ENCODE measurements at places on chromosomes 1 and 21.

- H3K27me3 ChIP-seq, result no peaks in the 10 kb centered on the region
- peaks cover 43% of the 10 kb centered on the region for H3K4me1 ChIP-seq
- no peaks in the 10 kb centered on the region for H3K36me3 ChIP-seq
- no peak overlapping the region for H3K4me3 ChIP-seq
These were observed 359.2 kb downstream of the RRAGC start for GRCh38 chr1:38500352-38500751.

GRCh38 chr1:3584915-3585314, 26.4 kb downstream of the MEGF6 start:
- no peak overlapping the region for H3K4me3 ChIP-seq
- H3K36me3 ChIP-seq, result no peaks in the 10 kb centered on the region
- H3K4me1 ChIP-seq, result peaks cover 10% of the 10 kb centered on the region

DNA sequence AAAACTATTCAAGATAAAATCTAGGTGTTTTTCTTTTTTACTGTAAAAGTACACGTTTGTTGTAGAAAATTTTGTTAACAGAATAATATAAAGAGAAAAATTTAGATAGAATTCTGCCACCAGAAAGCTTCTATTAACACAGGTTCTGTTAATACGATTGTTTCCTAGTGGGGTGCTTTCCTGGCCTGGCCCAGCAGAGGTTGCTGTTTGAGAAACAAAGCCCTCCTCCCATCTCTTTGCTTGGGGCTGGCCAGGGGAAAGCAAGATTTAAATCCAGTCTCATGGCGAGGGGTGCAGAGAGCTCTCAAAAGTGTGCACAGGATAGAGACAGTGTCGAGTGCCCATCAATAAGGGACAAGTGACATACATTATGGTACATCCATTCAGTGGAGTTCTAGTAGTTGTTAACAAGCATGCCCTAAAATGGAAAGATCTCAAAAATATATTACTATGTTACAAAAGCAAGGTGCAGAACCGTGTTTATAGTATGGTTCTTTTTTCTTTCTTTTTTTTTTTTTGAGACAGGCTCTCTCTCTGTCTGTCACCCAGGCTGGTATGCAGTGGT, 14.6 kb upstream of the ACBD3 start:
- H3K4me1 ChIP-seq, result peaks cover 7% of the 10 kb centered on the region
- no peak overlapping the region for H3K4me3 ChIP-seq
- peak; percentile 49 for DNase-seq

- no peak overlapping the region for H3K4me3 ChIP-seq
- no peaks in the 10 kb centered on the region for H3K4me1 ChIP-seq
- H3K27ac ChIP-seq, result no peak overlapping the region
These were observed 11.1 kb downstream of the SELE start for GRCh38 chr1:169722779-169723178.

- no peaks in the 10 kb centered on the region for H3K36me3 ChIP-seq
- H3K4me1 ChIP-seq, result peaks cover 6% of the 10 kb centered on the region
- DNase-seq, result peak; percentile 31
- H3K27ac ChIP-seq, result peak overlapping the region; percentile 41
These were observed 936 bp downstream of the PAQR6 start for GRCh38 chr1:156246781-156247459.

- H3K36me3 ChIP-seq, result no peaks in the 10 kb centered on the region
- no peak for DNase-seq
These were observed 51.7 kb upstream of the PALMD start for GRCh38 chr1:99594205-99594604.

DNA sequence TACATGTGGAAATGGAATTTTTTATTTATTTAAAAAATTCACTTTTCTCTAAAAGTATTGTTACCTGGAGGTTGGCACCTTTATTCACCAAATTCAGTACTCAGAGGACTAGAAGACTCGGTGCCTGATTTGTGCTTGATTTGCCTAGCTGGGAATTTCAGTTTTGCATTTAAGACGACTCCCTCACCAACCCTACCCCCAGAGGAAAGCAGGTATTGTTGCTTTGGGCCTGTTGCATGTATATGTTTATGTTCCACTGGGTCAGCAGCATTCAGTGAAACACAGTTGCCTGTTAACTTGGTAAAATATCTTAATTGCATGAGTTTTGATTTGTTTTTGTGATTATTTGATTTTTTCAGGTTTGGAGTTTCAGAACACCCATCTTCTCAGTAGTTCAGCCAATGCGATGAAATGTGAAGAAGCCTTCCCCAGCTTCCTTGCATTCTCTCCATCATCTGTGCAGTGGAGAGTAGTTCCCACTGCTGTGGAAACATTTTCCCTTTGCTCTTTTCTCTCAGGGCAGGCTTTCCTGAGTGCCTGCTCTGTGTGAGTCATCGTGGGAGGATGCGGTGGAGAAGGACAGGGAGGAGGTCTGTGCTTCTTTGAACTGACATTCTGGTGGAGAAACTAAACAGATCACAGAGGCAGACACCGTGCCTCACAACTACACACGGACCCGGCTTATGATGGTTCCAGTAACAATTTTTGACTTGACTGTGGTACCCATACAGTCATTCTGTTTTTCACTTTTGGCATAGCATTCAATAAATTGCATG, 6.4 kb downstream of the ADARB1 start:
- no peak for DNase-seq
- H3K36me3 ChIP-seq, result no peaks in the 10 kb centered on the region
- H3K27me3 ChIP-seq, result peaks cover 14% of the 10 kb centered on the region
- no peak overlapping the region for H3K27ac ChIP-seq

GRCh38 chr1:19066248-19066873, 109.9 kb upstream of the IFFO2 start:
- no peak overlapping the region for H3K4me3 ChIP-seq
- no peak for DNase-seq
- H3K36me3 ChIP-seq, result no peaks in the 10 kb centered on the region
- H3K27ac ChIP-seq, result no peak overlapping the region
- H3K4me1 ChIP-seq, result peaks cover 15% of the 10 kb centered on the region

- no peak overlapping the region for H3K27ac ChIP-seq
- no peaks in the 10 kb centered on the region for H3K27me3 ChIP-seq
- no peak for DNase-seq
- H3K36me3 ChIP-seq, result no peaks in the 10 kb centered on the region
These were observed 2.5 kb upstream of the PKNOX1 start for GRCh38 chr21:42971897-42972275.

DNA sequence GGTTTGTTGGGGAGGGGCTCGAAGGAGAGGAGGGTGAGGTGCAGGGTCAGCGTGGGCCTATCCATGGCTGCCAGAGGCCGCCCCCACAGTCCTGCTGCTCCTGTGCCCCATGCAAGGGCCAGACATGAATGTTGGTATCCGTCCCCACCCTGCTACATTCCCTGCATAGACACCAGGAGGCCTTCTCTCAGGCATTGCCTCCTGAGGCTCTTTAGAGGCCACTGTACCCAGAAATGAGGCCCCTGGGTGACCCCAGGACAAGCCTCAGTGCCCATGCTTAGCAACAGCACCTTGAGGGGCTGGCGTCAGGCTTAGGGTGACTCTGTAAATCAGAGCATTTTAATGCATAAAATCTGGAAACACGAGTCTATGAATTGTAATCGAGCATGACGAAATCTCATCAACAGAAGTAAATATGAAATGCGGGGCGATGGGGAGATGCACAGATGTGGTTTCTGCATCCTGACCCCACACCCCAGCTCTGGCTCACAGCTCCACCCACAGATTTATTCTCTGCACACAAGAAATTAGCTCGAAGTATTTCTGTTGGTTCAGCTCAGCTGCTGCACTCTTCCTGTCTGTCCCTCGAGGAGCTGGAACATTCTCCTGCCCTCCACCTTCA, 124.0 kb upstream of the CSF3R start:
- H3K4me3 ChIP-seq, result no peak overlapping the region
- no peak for DNase-seq
- no peak overlapping the region for H3K27ac ChIP-seq
- H3K36me3 ChIP-seq, result no peaks in the 10 kb centered on the region

GRCh38 chr21:24896735-24897124, 710.6 kb downstream of the MRPL39 start:
- H3K27me3 ChIP-seq, result no peaks in the 10 kb centered on the region
- no peak overlapping the region for H3K4me3 ChIP-seq
- H3K27ac ChIP-seq, result no peak overlapping the region

GRCh38 chr1:24384251-24385090, 29.1 kb downstream of the STPG1 start:
- H3K4me1 ChIP-seq, result peaks cover 11% of the 10 kb centered on the region
- H3K27me3 ChIP-seq, result no peaks in the 10 kb centered on the region
- H3K27ac ChIP-seq, result no peak overlapping the region
- no peak overlapping the region for H3K4me3 ChIP-seq

- H3K4me3 ChIP-seq, result no peak overlapping the region
- H3K27ac ChIP-seq, result no peak overlapping the region
- H3K27me3 ChIP-seq, result no peaks in the 10 kb centered on the region
- no peaks in the 10 kb centered on the region for H3K36me3 ChIP-seq
- H3K4me1 ChIP-seq, result no peaks in the 10 kb centered on the region
These were observed 9.7 kb upstream of the FOXO6 start for GRCh38 chr1:41351262-41352151.

GRCh38 chr21:30979054-30979453, 59.2 kb downstream of the KRTAP19-8 start:
- no peak overlapping the region for H3K27ac ChIP-seq
- H3K4me3 ChIP-seq, result no peak overlapping the region
- no peaks in the 10 kb centered on the region for H3K27me3 ChIP-seq
- no peak for DNase-seq

GRCh38 chr1:227889863-227890405, 57.8 kb downstream of the WNT9A start:
- no peaks in the 10 kb centered on the region for H3K27me3 ChIP-seq
- no peak for DNase-seq
- no peak overlapping the region for H3K27ac ChIP-seq
- peaks cover 29% of the 10 kb centered on the region for H3K4me1 ChIP-seq

DNA sequence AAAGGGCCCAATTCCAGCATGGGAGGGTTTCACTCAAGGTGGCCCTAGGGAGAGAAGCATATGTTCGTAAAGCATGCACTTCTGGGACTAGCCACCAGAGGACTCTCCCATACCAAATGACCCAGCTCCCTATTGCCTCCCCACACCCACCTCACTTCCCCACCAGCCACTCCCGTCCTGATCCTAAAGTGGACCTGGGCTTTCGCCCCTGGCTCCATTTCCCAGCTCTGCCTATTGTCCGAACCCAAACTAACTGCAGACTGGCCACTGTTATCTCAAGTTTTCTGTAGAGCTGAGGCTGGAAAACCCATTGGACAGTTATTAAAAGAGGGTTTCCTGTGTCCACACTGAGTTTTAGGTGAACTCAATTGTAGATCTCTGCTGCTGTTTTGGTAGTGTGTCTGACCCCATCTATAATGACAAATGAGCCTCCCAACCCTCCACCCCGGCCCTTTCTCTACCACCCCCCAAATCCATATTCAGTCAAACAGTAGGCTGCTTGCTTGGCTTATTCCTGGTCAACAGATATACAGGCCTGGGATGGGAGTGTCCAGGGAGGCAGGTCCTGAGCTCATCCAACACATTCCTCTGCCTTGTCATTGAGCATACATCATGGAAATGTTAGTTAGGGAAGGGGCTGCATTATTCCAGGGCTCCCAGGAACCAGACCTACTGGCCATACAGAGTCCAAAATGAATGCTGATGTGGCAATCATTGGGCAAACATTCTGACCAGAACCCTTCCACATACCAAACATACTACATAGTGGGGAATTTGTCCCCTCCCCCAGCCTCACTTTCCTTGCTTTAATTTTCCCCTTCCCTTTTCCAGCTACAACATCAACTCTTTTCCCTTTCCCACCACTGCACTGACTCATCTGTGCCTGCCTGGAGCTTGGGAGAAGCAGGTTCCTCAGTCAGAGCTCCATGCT, 59.2 kb downstream of the ABCA4 start:
- H3K4me1 ChIP-seq, result no peaks in the 10 kb centered on the region
- DNase-seq, result peak; percentile 77
- no peak overlapping the region for H3K4me3 ChIP-seq
- H3K27ac ChIP-seq, result no peak overlapping the region
- no peaks in the 10 kb centered on the region for H3K36me3 ChIP-seq
- H3K27me3 ChIP-seq, result peaks cover 41% of the 10 kb centered on the region

- no peak overlapping the region for H3K27ac ChIP-seq
- H3K4me3 ChIP-seq, result peak overlapping the region; percentile 61
- no peaks in the 10 kb centered on the region for H3K36me3 ChIP-seq
These were observed 1.6 kb downstream of the CRABP2 start for GRCh38 chr1:156703741-156704140.

GRCh38 chr21:34574601-34575529, 40.0 kb downstream of the RCAN1 start:
- no peaks in the 10 kb centered on the region for H3K36me3 ChIP-seq
- H3K4me1 ChIP-seq, result peaks cover 7% of the 10 kb centered on the region
- H3K27ac ChIP-seq, result no peak overlapping the region
- H3K27me3 ChIP-seq, result no peaks in the 10 kb centered on the region
- no peak overlapping the region for H3K4me3 ChIP-seq

GRCh38 chr21:33539616-33540015, 2.3 kb downstream of the GART start:
- H3K4me3 ChIP-seq, result no peak overlapping the region
- H3K27ac ChIP-seq, result no peak overlapping the region
- H3K27me3 ChIP-seq, result no peaks in the 10 kb centered on the region
- no peak for DNase-seq

GRCh38 chr1:2587860-2588571, 1.4 kb downstream of the PRXL2B start:
- no peaks in the 10 kb centered on the region for H3K27me3 ChIP-seq
- no peak for DNase-seq
- H3K4me1 ChIP-seq, result peaks cover 22% of the 10 kb centered on the region
- no peaks in the 10 kb centered on the region for H3K36me3 ChIP-seq
- no peak overlapping the region for H3K27ac ChIP-seq

DNA sequence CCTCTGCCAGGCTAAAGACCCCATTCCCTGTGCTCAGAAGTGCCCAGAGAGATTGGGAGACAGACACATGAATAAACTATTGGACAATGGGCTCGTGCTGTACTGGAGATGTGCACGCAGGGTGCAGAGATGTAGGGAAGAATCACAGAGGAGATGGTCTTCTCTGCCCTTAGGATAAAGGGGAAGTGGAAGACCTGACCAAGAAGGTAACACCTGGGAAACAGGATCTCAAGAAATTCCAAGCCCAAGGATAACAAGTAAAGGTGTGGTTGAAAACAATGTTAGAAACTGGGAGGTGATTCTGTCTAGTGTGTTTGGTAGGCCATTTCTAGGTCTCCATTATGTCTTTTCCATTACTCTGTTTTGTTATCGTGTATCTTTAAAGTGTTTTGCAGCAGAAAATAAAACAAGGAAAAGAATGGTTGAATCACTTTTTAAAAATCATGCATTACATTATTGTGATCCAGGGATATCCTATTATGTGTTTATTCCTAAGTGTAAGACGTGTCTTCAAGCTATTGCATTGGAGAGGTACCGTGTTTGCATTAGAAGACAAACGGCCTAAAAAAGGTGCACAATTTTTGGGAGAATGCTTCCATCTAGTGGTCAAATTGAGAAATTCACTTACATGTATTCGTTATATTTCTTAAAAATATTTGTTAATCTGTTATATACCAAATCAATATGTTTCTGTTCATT, 40.8 kb upstream of the KCTD3 start:
- no peaks in the 10 kb centered on the region for H3K27me3 ChIP-seq
- H3K4me3 ChIP-seq, result no peak overlapping the region
- H3K27ac ChIP-seq, result no peak overlapping the region
- no peaks in the 10 kb centered on the region for H3K4me1 ChIP-seq
- peak; percentile 59 for DNase-seq
